ENCODE measurements at places on chromosomes 1 and 21. TPM values are rescaled to one million over a fixed set of nuclear protein-coding genes. Genes with fewer than 3 reads are reported as not detected.

The ELAPOR1 gene
- 0.30 TPM for total RNA-seq

The KLHL21 gene
- total RNA-seq: 33.1 TPM

The SLC6A17 gene
- 0.40 TPM for total RNA-seq

The STXBP3 gene
- total RNA-seq: 30.3 TPM

The CDA gene
- 4.0 TPM for total RNA-seq

The DNM3 gene
- 2.4 TPM for total RNA-seq

The SYPL2 gene
- total RNA-seq: 28.9 TPM

The PPFIA4 gene
- 46.7 TPM for total RNA-seq

The TARS2 gene
- 30.7 TPM for total RNA-seq

DNA sequence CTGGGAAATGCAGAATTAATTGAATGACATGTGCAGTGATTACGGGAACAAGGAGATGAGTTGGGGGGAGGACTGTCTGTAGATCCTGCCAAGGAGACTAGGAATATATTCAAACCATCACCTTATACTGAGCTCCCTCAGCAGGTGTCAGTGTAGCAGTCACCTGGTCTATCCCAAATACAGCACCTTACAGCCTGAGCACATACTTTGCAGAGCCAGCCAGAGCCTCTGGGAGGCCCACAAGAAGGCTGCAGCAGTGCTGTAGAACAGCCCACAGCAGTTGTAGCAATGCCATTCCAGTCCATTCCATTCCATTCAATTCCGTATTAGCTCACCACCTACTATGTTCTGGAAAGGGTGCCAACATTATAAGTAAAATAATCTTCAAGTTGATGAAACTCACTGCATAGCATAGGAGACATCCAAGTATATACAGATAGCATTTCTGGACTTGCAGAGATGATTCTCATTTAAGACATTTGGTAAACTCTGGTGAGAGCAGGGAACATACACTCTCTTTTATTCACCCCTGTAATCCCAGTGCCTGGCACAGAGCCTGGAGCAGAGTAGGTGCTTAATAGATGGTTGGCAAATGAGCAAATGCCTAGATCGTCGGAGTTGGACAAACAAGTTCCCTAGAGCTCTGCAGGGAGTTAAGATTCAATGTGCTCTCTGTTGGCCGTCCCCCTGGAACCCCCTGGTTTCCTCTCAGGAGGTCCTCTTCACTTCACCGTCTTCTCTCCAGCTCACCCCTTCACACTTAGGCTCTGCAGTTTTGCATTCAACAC lies 44.7 kb downstream of the KCNC4 start:
- no peak for DNase-seq

DNA sequence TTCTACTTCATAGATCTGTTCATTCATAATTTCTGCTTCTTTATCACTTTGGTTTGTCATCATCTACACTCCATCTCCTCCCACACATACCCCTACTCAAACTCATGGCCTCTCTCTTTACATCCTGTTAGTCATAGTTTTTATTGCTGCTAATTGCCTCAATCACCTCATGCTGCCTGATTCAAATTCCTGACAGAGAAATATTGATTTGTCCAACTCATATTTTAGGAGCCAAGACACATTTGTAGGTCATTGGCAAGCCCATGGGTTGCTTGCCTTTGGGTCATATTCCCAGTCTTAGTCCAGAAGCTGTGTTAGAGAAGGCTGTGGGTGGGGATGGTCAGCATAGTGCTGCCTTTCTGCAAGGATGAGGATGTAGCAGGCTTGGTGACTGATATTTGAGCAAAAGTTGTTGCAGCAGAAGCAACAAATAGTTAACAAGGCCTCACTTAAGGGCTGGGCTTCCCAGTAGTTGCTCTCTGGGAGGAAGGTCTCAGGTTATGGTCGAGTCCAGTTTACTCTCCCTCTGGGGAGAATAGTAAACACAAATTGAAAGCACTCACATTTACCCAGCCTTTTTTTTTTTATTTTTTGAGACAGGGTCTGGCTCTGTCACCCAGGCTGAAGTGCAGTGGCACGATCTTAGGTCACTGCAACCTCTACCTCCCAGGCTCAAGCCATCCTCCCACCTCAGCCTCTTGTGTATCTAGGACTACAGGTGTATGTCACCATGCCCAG lies 22.4 kb upstream of the EPS15 start:
- DNase-seq: no peak

DNA sequence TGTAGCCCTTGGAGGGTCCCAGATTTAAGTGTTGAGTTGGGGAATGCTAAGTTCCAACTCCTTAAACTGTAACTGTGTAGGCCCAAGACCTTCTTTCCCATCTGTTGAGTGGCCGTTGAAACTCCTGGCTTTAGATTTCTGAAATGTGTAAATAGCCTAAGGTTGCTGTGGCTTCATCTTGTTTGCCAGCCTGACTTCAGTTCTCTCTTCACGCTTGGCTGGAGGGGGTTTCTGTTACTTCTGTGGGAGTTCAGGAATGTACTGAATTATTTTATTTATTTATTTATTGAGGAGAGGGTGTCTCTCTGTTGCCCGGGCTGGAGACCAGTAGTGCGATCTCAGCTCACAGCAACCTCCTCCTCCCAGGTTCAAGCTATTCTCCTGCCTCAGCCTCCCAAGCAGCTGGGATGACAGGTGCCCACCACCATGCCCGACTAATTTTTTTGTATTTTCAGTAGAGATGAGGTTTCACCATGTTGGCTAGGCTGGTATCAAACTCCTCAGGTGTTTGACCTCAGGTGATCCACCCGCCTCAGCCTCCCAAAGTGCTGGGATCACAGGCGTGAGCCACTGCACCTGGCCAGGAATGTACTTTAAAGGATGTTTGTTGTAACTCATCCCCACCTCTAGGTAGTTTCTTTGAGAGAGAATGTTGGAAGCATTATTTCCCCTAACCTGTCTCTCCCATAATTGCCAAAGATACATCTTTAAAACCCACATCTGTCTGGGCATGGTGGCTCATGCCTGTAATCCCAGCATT lies 5.9 kb downstream of the TTC39A start:
- no peak for DNase-seq

DNA sequence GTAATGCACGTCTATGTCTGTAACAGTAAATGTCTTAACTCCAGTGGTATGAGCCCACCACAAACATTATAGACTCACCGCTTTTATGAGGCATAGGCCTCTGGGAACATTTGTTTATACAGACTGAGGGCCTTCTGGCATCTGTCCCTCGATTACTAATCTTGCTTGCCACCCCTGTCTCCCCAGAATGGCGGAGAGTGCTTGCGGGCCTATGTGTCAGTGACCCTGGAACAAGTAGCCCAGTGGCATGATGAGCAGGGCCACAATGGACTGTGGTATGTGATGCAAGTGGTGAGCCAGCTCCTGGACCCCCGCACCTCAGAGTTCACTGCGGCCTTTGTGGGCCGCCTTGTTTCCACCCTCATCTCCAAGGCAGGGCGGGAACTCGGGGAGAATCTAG lies 18.3 kb upstream of the SHISA4 start:
- DNase-seq: no peak

DNA sequence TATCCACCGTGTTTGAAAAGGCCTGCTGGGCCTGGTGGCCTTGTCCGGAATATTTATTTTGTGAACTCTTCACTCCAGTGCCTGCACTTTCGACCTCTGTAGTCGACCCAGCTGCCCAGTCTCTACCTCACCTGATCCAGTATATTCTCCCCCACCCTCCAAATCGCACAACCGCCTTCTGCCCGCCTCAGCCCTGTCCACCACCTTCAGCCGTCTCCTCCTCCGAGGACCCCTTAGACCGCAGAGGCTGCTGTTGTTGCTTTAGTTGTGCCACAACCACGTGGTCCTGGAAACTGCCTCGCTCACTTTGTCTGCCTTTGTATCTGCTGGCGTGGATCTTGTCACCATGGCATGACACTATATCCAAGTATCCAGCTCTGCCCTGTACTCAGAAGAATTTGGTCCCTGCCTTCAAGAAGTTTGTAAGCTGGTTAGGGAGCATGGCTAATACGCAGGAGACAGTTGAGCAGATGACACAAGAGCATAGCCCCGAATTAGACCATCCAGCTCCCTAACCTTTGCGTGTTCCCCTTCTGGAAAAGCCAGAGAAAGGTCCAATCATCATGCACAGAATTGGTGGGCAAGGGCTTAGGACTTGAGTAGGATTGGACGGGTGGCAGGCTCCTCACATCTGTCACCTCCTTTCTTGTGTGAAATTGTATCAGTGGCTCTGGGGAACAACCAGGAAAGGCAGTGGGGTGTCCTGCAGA lies 1.5 kb downstream of the PHGDH start:
- no peak for DNase-seq

DNA sequence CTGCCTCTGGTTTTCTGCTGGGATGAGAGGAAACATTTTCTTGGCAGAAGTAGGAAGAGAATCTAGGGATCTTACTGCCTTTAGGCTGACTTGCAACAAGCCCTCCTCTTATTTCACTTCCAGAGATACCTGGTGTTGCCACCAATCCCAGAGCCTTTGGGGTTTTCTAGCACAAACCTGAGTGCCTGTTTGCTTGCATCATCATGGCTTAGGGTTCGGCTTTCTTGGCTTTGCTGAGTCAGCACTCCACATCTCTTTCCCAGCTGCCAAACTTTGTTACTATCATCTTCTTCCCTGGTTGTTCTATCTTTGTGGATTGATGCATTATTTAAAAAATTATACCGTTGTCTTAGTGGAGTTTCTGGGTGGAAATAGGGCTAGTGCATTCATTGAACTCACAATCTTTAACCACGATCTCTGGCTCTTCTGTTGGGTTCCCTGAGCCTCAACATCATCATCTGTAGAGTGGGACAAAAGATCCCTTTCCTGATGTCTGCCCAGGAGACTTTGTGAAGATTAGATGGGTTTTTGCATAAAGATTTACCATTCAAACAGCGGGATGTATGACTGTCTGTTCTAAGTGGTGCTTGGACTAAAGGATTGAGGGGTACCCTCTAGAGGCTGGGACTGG lies 76.6 kb upstream of the SELENON start:
- peak; percentile 43 for DNase-seq

GRCh38 chr21:43271452-43272020 lies 102.7 kb downstream of the CRYAA start:
- DNase-seq: peak; percentile 31

DNA sequence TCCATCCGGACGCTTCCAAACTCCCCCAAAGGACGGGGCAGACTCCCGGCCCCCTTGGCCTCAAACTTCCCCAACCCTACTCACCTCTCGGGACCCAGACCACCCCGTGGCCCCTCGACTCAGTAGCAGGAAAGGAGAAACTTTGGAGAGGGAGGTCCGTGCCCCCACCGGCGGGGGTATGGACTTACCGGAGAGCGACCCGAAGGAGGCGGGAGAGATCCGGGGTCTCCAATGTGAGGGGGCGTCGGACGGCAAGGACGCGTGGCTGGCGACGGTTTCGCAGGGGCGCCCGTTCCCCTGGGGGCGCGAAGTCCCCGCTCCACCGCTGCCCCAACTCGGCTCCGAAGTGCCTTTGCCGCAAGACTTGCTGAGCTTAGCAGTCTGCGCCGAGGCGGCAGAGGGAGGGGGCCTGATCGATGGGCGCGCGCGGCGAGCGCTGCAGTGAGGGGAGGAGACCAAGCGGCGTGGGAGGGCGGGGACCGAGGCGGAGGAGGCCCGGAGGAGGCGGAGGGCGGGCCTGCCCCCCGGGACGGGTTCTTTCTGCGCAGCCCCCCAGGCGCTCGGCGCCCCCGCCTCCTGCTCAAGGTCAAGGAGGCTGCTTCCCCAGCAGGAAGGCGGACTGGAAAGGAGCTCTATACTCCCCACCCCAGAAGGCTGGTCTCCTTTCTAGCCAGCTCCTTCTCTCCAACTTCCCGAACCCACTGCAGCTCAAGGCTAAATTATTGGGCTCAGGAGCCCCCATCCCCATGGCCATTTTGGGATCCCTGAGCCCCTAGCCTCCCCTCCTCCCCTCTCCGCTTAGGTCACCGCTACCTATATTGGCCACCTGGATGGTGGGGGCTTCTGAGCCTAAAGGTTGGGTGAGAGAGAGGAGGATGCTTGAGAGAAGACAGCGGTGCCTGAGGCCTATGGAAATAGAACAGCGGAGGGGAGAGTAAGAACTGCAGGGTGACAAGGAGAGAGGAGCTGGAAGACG lies at the start of gene SYT2:
SYT2 (minus strand) TSS at position 385 of the 976 bp plus-strand sequence. CDS start 104,682 bp downstream, outside the sequence.
- DNase-seq: no peak

- DNase-seq: no peak
These were observed 353.6 kb downstream of the BRINP3 start for GRCh38 chr1:190124068-190124467.

- DNase-seq: no peak
These were observed 10.0 kb downstream of the PYHIN1 start for GRCh38 chr1:158941317-158941716.

- DNase-seq: no peak
These were observed 2.7 kb downstream of the IL10RB start for GRCh38 chr21:33268737-33269441.

- DNase-seq: no peak
These were observed at the start of gene SCMH1 for GRCh38 chr1:41241749-41242341. SCMH1 (minus strand) TSS chr1:41242306; CDS start chr1:41186133, 56,173 bp downstream.
